ENCODE measurements at places on chromosomes 5 and 9. TPM values are rescaled to one million over a fixed set of nuclear protein-coding genes. Genes with fewer than 3 reads are reported as not detected.

The FAM81B gene
- total RNA-seq, result not detected

The CMBL gene
- 4.0 TPM for total RNA-seq

The SLC4A9 gene
- total RNA-seq, result not detected

The DBH gene
- total RNA-seq, result not detected

The EEIG1 gene
- 29.6 TPM for total RNA-seq

The SCAI gene
- total RNA-seq, result 2.9 TPM

The GRXCR2 gene
- total RNA-seq, result not detected

The CORO2A gene
- total RNA-seq, result 0.86 TPM

The MRPS27 gene
- 53.4 TPM for total RNA-seq

The GRIA1 gene
- 0.11 TPM for total RNA-seq

The CDK5RAP2 gene
- 77.0 TPM for total RNA-seq

The PIP5KL1 gene
- total RNA-seq, result 5.5 TPM

The C9orf152 gene
- total RNA-seq, result not detected

- DNase-seq, result peak; percentile 12
Observed at GRCh38 chr5:133942614-133943474, 25.6 kb downstream of the C5orf15 start.

DNA sequence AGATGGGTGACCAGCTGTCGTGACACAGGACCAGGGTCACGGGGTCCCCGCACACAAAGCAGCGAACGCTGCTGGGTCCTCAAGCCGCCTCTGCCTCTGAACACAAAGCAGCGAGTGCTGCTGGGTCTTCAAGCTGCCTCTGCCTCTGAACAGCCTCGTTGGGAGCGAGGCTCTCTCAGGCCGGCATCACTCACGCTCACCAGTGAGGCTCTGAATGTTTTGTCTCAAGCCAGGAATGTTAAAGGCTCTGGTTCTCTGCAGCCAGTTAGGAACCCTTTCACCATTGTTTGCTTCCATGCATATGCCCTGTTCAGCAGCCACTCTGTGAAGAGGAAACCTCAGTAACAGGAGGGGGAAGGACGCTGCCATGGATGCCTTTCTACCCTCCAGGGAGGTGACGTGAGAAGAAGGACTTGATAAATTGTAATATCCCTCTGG is 82.7 kb upstream of the TAF11L2 start:
- DNase-seq, result no peak

- DNase-seq, result peak; percentile 39
Observed at GRCh38 chr9:21153336-21154017, 11.8 kb upstream of the IFNW1 start.

DNA sequence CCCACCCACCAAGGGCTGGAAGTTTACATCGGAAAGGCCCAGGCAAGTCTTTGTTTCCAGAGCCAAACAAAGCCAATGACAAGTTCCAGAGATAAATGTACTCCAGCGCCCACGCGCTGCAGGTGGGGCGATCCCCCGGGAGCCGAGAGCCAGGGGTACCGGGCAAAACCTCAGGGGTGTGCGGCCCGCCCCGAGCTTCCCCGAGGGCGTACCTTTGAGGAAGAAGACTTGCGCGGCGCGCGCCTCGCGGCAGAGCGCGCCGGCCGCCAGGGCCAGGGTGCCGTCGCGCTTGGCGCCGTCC is 671 bp downstream of the DUSP1 start:
- no peak for DNase-seq

DNA sequence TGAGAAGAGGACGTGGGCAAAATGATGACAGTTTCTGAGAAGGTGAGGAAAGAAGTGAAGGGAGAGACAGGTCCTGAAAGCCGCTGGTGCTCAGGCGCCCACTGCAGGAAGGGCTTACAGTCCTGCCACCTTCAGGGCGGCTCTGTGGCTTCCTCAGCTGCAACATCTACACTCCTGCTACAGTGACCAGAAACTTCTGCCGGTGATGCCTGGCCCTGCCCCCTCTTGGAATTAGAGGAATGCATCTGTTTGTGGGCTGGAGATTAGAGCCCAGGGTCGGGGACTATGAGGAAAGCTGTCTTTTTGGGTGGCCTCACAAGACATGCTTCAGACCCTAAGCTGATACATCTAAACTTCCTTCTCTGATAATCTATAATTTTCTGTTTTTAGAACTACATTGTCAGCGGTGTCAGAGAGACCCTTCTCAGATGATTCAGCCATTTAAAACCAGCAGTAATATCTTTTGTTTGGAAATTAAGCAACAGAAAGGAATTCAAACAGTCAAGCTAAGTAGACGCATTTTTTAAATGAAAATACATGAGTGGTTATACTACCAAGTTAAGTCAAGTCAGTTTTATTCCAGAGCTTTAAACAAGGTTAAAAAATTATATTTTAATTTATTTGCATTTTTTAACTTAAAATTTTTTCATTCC is 30.4 kb downstream of the PRDM6 start:
- peak; percentile 65 for DNase-seq

- no peak for DNase-seq
Observed at GRCh38 chr5:53453898-53454718, 26.3 kb upstream of the FST start.

- DNase-seq, result peak; percentile 69
Observed at GRCh38 chr5:55324815-55325418, 17.1 kb downstream of the MTREX start.

DNA sequence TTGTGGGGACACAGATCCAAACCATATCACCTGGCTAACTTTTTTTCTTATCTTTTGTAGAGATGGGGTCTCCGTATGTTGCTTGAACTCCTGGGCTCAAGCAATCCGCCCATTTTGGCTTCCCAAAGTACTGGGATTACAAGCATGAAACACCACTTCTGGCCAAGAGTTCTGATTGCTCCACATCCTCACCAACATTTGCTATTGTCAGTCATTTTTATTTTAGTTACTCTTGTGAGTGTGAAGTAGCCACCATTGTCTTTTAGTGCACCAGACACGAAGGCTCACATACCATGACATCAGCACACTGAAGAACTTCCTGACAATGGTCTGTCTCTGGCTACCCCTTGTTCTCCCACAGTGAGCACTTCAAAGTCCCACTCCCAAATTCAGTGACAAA is 17.3 kb downstream of the PLAC8L1 start:
- DNase-seq, result no peak

GRCh38 chr9:131919216-131919615 is 160.5 kb downstream of the MED27 start:
- no peak for DNase-seq

- no peak for DNase-seq
Observed at GRCh38 chr9:136714096-136714892, 1.9 kb downstream of the DIPK1B start.

DNA sequence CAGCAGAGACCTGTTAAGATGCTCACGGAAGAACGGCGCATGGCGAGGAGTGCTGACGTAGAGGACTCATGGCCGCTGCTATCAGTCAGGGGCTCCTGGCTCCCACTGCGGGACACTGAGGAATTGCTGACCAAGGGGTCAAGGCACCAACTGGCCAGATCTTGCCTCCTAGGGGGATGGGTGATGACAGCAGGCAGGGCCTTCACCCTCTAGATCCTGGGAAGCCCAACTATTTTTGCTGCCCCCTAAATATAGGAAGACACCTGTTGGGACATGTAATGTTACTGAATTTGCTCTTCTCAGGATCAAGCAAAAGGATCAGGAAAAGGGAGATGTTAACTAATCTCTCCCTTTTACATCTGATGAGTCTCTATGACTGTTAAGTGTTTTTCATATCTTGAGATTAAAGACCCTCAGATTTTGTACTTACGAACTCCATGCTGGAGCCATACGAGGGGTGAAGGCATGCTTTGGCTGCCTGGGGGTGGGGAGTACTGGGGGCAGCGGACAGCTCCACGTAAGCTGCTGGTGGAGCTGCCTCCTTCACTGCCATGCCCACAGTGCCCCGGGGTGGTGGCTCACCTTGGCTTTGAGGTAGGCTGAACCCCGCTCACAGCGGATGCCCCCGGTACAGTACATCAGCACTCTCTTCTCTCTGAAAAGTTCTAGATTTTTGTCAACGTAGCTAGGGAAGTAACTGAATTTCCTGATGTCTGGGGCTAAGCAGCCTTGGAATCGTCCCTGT is 28.1 kb downstream of the TSTD2 start:
- no peak for DNase-seq

- DNase-seq, result peak; percentile 33
Observed at GRCh38 chr5:141834331-141834730, 43.9 kb downstream of the PCDH1 start.

DNA sequence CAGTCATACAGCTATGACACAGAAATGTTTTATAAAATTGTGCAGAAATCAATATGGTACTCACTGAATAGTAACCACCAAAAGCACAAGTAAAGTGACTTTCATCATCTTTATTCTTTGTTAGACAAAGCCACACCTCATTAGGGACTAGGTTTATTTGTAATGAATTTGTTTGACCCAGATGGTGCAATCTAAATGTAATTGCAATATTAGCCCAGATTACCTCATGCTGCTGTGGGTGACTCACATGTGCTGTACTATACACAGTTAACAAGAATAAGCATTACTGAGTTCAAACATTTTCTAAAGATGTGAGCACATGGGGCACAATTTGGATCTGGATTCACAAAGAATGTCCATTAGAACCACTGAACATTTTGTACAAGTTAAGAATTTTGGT is 759.3 kb upstream of the TYRP1 start:
- peak; percentile 83 for DNase-seq

GRCh38 chr5:87404359-87404758 is 8.4 kb downstream of the CCNH start:
- DNase-seq, result no peak

DNA sequence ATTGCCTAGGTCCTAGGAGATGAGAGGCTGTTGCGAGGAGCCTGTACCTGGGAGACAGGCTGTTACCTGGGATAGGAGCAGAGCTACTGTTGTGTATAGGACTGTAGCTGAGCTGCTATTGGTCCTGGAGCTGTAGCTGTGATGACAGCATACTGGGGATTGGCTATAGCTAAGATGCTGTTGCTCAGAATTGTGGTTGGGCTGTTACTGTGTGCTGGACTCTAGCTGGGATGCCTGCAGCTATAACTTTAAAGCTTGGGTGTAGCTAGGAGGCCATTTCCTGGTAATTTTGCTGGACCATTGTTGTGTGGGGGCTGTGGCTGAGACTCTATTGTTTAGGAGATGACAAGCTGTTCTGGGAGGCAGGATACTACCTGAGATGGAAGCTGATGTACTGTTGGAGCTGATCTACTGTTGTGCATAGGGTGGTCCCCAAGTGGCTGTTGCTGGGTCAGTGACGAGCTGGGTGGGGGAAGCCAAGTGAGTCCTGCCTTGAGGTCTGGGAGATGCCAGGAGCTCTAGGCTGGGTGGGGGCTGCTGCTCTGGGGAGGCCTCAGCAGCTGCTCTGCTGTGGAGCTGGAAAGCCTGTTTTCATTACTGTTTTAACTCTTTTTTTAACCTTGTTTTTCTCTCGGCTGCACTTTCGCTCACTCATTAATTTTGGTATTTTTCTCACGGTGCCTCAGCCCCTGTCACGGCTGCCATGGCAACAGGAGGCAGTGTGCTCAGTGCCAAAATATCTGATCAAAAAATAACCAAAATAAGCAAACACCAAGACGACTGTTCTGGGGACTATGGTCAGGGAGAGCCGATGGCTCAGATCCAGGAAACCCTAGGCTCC is 3.0 kb upstream of the PCDH1 start:
- DNase-seq, result peak; percentile 33

DNA sequence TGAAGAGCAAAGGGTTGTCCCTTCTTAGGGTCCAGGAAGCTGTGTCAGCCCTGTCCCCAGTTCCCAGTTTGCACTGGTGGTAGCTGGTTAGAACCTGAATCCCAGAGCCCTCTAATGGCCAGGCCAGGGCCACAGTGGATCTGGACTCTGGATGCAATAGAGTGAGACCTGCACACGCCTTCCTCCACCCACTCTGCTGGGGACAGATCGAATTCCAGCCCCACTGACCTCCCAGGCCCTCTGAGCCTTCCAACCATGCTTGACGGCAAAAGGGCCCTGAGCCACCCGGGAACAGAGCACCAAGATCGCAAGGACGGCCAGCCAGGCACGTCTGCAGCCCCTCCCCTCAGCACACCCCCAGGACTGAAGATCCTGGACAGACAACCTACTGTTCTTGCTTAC is 23.7 kb downstream of the NAIF1 start:
- DNase-seq, result no peak

DNA sequence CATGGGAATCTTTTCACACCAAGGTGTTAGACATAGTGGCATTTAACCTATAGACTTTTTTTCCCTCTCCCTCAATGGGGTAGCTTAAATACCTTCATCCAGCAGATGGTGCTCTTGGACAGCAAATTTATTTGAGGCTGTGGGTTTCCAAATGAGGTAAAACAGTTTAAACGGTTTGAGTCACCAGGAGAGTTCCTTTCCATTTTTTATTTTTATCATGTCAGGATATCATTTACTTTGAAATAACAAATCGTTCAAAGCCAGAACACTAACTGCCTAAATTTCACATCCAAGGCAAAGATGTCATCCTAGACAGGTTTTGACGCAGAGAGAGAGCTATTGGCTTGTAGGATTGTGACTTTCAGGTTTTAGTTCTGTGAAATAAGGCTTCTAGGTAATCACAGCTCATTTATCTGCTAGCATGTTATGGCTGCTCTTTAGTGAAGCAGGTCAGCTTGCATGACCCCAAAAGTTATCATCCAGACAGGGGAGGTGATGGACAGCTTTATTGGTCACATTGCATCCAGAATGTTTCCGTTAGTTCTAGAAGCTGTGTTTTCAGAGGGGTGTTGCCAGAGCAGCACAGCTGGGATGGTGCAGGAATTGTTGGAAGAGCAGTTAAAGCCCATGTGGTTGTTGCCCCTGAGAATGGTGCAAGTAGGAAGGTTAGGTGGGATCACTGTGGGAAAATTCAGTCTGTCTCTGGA is 69.8 kb downstream of the KDM4C start:
- peak; percentile 57 for DNase-seq

GRCh38 chr5:106171132-106171531 is 1499.6 kb downstream of the EFNA5 start:
- DNase-seq, result no peak

DNA sequence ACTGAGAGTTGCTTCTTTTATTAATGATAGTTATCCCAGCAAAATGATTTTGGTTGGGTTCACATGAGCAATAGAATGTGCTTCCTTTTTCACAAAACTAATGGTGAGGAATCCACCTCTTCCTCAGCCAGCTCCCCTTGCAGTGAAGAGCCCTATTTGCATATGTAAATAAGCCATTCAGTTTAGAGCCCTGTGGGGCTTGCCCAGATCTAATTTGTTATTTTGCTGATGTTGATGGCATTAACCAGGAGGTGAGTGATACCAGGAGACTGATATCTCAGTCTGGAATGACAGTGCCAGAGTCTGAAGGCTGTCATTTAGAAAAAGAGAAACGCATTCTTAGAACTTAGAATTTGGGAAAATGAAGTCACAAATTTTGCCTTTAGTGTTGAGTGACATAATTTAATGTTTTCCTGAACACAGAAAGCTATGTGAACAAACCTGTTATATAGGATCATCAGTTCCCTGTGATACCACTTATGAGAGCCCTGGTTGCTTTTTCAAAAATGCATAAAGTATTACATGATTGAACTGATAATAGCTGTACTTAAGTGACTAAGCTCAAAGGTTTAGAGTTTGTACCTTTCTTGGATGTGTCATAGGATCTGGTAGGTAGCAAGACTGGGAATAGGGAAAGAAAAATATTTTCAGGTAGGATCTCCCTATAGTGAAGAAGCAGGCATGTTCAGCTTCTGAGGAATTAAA is 271.6 kb downstream of the MAST4 start:
- no peak for DNase-seq
